ENCODE measurements at places on chromosomes 2 and 18. TPM values are rescaled to one million over a fixed set of nuclear protein-coding genes. Genes with fewer than 3 reads are reported as not detected.

Gene ALKAL2
- not detected for total RNA-seq

Gene RESP18
- not detected for total RNA-seq

Gene FBXO36
- 1.9 TPM for total RNA-seq

Gene DES
- not detected for total RNA-seq

Gene CETN1
- not detected for total RNA-seq

- DNase-seq = peak; percentile 20
Measured at GRCh38 chr18:36066001-36066400, 1.4 kb downstream of the RPRD1A start.

- no peak for DNase-seq
Measured at GRCh38 chr2:64142741-64143168, 1.5 kb downstream of the PELI1 start.

DNA sequence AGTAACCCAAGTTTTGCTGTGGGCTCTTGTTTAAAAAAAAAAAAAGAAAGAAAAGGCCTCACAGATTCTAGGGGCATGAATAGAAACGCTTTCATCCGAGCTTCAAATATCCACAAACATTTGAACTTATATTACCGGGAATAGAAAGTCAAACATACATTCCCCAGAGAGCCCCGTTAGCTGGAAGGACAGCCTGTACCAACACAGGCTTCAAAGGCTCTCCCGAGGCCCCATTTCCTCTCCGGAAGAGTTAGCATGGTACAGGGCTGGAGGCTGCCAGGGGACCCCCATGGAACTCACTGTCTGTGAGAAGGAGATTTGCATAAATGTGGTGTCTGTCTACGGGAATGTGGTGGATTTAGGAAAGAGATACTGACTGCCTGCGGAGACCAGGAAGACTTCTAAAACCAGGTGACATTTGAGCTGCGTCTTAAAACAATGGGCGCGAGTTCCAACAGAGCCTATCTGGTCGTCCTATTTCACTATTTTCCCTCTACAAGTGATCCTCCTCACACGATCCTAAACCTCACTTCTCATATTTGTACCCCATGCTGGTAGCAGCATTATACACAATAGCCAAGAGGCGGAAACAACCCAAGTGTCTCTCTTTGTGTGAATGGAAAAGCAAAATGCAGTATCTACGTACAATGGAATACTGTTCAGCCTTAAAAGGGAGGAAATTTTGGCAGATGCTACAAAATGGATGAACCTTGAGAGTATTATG, 820 bp upstream of the MATN3 start:
- DNase-seq = no peak

- DNase-seq = no peak
Measured at GRCh38 chr18:45553723-45554388, 61.4 kb upstream of the SLC14A2 start.

DNA sequence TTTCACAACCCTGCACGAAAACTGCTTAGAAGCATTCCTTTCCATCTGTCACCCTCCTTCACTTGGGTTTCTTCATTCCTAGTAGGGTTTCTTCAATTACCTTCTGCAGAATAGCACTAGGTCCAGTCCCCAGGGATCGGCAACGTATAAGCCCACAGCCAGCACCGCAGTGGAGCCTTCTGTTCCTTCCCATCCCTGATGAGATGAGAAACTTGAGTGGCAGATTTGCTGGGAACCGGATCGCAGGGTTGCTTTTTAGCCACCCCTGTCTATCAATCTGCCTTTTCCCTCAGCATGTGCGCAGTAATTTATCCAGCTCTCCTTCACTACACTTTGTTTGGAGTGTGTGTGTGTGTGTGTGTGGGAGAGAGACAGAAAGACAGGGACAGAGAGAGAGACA, 94.2 kb downstream of the CD8B2 start:
- no peak for DNase-seq

DNA sequence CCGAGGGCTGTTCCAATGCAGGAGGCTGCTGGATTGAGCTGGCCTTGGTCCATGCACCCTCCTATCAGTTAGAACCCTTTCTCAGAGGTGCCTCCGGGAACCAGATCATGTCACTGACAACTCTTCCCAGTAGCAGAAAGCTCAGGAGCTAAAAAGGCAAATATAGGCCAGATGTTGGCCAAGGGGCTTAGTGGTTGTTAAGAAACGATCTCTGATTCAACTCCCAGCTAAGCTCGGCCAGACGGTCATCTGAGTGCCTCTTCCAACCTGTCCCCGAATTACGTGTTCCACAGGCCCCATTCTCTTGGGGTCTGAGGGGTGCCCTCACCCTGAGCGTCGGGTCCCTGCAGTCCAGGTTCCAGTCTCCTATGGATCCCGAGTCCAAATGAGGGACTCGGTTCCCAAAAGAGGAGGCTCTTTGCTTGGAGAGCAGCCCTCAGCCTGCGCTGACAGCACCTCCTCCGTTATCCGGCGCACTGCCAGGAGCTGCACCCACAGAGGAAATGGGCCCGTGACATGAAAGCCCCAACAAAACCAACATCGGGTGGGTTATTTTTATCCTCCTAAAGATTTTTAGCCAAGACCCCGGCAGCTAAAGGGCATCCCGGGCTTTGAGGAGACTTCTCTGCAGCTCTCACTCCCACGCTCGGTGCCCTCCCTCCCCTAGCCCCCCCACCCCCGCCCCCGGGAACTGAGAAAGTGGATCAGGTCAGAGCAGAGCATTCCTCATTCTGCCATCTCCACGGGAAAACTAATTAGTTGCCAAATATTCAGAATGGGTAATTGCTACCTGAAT, 106.6 kb upstream of the ID2 start:
- peak; percentile 74 for DNase-seq

DNA sequence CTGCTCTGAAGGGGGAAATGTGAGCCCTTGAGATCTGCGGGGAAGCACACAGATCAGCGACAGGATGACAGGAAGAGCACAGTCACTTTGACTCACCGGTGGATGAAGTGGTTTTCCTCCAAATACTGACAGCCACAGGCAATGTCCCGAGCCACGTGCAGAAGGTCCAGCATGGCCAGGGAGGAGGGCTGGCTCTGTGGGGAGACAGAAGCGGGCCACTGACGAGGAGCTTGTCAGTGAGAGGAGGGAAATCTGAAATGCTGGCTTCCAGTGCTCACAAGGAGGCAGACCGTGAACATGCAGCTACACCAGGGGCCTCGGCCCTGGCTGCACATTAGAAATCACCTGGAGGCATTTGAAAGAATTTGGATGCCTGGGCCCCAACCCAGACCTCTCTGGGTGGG, 98.7 kb downstream of the CLIP4 start:
- no peak for DNase-seq

- no peak for DNase-seq
Measured at GRCh38 chr2:18896125-18896764, 306.9 kb upstream of the NT5C1B start.

DNA sequence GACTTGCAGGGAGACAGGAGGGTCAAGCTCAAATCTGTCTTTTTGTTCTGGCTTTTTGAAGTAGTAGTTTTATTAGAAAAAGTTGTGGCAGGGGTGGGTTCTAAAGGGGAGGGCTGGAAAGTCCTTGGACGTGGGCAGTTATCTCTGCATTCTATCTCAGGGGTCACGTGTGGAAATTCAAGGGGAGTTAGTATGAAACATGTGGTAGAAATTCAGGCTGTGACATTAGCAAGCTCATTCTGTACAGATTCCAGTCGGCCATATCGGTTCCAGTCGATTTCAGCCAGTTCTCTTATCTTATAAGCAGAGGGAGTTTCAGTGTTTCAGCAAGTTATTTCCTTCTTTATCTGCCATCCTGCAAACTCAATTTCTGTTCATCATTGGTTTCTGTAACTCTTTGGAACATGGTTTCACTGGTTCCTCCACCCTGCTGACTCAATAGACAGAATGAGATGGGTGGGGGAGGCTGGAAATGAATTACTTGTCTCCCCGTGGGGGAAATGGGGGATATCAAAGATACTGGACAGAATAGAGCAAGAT, 53.0 kb downstream of the RAB27B start:
- DNase-seq = no peak

DNA sequence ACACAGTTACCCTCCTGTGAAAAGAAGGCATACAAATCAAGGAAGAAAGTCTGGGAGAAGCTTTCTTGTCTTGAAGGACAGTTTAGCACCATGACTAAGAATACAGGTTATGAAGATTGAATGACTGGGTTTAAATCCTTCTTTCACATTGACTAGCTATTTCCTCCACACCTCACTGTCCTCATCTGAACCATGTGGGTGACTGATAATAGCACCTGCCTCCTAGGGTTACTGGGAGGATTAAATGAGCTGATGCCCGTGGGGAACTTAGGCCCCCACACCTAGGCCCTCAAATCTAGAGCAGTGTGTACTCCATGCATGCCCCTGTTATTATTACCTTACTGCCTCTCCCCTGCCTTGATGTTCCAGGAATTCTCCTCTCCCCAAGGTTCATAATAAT, 202.9 kb downstream of the FBXO15 start:
- no peak for DNase-seq

DNA sequence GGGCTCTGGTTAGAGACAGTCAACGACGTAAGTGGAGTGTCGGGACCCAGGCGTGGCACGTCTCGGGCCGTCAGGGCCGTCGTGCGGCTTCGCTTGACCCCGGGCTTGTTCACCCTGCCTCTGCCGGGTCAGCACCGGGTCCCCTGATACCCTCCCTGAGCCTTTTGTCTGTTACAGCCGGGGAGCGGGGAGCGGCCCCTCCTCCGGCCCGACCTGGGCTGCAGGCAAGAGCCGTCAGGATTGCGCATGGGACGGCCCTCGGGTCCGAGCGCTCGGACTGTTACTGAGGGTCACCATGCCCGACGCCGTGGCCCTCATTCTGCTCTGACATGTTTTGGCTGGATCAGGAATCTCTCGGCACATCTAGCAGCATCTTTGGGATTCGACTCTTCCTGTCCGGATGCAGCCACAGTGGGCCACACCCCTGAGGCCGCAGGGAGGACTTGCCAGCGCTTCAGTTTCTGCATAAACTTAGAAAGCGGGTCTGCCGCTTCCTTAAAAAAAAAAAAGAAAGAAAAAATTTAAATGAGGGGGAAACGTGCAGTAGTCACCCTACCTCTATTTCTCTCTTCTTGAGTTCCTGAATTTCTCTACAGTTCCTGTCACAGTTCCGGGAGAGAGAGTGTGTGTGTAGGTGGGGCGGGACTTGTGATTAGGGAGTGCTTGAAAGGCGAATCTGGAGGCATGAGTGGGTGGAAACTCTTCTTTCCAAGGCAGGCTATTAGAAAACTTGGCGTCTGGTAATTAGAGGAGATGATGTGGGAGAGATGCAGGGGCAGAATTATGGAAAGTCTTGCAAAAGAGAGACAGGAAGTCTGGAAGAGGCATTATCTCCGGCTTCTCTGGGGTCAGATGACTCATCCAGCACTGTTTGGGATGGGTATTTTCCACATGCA, 909 bp downstream of the TMEM87B start:
- peak; percentile 70 for DNase-seq

DNA sequence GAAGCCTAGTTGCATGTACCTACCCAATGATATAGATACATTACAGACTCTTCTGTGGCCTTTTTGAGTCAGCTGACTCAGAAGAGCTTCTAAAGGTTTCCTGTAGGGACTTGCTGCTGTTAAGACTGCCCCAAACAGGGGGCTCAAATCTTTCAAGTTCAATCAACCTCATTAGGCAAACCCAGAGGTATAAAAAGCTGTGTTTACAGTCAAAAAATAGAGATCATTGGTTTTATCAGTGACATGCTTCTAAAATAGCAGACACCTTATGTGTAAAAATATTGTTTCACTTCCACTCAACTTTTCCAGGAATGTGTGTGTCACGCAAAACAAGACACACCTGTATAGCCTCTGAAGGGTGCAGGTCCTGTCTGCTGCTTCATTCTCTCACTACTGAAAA, 624.3 kb upstream of the FANCL start:
- no peak for DNase-seq

GRCh38 chr2:133486771-133487191, 81.5 kb downstream of the NCKAP5 start:
- DNase-seq = no peak

DNA sequence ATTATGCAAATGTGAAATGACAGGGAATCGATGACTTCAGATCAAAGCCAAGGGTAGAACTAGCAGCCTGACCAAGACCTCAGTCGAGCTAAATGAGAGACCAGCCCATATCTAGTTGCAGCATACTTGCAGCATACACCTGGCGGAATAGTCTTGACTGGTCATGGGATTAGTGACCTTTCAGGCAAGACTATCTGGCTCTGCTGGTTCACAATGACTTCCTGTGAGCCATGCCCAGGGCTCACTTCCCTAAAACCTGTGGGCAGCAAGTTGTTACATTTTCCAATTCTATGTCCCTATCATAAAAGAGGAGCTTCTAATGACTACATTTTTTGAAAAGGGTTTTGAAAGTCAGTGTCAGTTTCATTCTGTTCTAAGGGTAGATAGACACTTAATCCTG, 1624.9 kb upstream of the CELF4 start:
- no peak for DNase-seq

- DNase-seq = no peak
Measured at GRCh38 chr2:64317707-64318475, 136.1 kb upstream of the LGALSL start.

DNA sequence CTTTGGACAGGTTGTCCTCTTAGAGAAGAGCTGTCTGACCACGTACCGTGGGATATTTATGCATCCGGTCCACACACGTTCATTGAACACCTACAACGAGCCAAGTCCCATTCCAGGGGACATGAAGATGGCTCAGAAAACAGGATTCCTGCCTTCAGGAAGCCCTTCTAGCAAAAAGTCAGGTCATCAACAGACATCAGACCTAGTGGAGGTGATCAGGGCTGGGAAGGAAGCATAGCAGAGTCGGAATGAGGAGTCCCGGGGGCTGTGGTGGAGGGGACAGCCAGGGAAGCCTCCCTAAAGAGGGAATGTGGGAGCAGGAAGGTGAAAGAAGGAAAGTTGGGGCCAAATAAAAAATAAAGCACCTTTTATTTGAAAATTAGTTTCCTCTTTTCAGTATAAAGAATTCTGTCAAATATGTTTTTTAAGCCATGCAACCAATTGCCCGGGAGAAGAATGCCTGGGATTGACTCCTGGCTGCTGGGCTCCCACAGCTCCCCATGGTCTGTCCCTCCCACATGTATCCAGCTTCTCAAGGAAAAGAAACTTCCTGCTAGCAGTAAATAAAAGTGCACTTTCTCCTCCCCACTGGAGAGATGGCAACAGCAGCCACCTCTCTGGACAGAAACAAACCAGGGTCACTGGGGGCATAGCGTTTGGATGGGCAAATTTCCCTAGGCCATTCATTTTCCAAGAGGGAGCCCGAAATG, 144.8 kb downstream of the SMAD7 start:
- no peak for DNase-seq

All from hematopoietic multipotent progenitor cell (in vitro differentiated cells).